RCC 7860 (cell line): ENCODE measurements at places on chromosomes 4 and X.

DNA sequence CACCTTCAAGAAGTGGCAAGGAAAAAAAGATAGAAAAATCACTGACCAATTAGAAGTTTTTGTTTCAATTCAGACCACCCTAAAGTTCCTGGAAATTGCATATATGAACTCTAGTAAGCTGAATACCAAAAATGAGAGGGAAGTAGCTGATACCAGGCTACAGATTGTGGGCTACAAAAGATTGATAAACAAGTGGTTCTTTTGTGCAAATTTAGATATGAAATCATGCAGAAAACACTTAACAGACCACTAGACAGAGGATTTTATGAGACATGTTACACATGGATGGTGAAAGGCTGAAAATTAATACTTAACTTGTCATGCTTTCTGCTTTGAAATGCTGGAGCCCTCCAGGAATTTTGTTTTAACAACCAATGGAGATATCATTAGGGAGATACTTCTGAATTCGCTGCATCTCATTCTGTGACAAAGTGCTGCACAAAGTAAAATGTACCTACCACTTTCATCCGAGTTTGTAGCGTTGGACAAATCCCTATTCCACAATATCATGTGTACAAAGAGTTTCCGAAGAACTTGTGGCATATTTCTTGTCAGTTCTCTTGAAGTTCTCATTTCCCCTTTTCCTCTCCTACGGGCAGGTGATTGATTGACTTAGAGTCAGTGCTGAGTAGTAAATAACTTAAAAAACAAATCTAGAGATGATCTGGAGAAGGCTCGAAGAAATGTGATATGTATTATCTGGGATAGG is 235.0 kb downstream of the PALLD start:
- peak; percentile 52 for DNase-seq

DNA sequence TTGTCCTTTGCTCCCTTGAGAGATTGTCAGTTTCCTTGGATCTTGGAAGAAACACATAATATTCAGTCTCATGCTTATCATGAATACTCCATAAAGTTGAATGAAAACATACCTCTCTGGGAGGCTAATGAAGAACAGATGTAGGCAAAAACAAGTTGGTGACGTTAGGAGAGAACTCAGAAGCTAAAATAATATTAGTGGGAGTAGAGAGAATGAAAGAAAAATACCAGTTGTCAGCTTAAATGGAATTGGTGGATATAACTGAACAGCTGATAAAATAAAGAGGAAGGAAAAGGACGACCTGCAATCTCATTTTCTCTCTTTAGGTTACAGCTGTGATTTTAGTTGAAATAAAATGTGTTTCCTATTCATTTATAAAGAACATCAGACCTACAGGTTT is 124.8 kb downstream of the SNCA start:
- no peak for DNase-seq

DNA sequence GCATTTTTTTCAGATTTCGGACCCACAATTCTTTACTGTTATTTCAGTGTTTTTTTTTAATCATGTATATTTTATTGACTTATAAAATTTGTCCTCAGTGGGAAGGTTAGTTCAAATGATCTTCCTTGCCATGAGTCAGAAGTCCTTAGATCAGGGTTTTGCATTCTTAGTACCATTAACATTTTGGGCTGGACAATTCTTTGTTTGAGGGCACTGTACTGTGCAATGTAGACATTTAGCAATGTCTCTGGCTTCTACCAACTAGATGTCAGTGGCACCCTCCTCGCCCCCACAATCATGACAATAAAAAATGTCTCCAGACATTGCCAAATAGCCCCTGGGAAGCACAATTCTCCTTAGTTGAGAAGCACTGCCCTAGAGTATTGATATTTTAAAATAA is 176.6 kb downstream of the VEGFC start:
- DNase-seq: no peak

GRCh38 chr4:16897991-16898827 is at the start of gene LDB2:
TSS of gene LDB2 (minus strand) at chr4:16898645.
- DNase-seq: no peak

DNA sequence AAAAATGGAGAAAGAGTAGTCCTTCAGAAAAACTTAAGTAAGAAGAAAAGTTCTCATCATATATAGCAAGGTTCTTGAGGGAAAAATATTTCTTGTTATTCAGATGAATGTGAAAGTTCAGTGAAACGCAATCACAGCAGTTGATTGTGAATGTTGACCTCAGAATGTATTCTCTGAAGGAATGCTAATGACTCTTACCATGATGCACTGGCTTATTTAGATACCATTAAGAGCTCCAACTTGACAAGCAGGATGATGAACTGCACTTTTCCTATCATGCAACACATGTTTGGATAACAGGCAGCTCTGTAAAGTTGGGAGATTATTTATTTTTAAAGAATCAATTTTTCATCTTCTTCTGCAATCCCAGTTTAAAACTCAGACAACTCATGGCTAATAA is 115.5 kb upstream of the MYOZ2 start:
- DNase-seq: no peak

GRCh38 chrX:30340753-30341152 is 31.6 kb upstream of the NR0B1 start:
- DNase-seq: no peak

DNA sequence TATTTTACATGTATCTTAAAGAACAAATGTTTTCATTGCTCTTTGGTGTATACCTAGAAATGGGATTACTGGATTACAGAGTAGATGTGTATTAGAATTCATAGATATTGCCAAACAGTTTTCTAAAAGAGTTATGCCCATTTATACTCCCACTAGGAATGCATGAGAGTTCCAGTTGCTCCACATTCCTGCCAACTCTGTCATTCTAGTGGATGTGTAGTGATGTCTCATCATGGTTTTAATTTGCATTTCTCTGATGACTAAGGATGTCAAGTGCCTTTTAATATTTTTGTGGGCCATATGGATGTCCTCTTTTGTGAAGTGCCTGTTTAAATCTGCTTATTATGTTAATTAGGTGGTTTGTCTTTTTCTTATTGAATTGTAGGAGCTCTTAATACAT is 65.6 kb upstream of the BMP2K start:
- DNase-seq: no peak
